ENCODE measurements at places on chromosomes 6 and 20.
A peak's percentile ranks its signal among the peaks of the same experiment; 100 is the strongest.

DNA sequence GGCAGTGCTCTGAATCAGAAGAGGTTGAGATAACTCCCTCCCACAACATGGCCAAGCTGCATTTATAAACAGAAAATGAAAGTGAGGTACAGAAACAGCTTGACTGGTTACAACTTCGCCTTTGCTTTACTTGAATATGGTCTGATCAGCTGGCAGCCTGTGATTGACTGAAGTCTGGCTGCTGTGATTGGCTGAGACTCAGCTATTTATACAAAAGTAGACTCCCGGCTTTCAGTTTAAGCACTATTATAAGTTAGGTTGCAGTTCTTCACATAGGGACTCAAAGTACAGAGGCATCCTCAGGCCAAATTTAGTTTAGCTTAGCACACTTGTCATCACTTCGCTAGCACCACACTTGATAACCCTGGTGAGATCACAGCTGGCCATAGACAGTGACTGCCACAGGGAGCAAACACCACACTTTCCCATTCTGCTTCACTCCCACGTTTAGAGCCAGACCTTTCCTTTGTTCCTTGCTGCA, 362.6 kb downstream of the EPM2A start:
- H3K27me3 ChIP-seq, result no peaks in the 10 kb centered on the region
- no peaks in the 10 kb centered on the region for H3K36me3 ChIP-seq
- H3K4me1 ChIP-seq, result no peaks in the 10 kb centered on the region
- no peak for DNase-seq

- no peak for DNase-seq
- no peaks in the 10 kb centered on the region for H3K4me1 ChIP-seq
- H3K4me3 ChIP-seq, result peak overlapping the region; percentile 96
- no peaks in the 10 kb centered on the region for H3K36me3 ChIP-seq
- peak overlapping the region; percentile 93 for H3K27ac ChIP-seq
These were observed 1.7 kb downstream of the STX16 start for GRCh38 chr20:58652606-58653294.

- H3K4me1 ChIP-seq, result no peaks in the 10 kb centered on the region
- no peak for DNase-seq
These were observed 308.2 kb downstream of the EYA4 start for GRCh38 chr6:133549371-133549801.

DNA sequence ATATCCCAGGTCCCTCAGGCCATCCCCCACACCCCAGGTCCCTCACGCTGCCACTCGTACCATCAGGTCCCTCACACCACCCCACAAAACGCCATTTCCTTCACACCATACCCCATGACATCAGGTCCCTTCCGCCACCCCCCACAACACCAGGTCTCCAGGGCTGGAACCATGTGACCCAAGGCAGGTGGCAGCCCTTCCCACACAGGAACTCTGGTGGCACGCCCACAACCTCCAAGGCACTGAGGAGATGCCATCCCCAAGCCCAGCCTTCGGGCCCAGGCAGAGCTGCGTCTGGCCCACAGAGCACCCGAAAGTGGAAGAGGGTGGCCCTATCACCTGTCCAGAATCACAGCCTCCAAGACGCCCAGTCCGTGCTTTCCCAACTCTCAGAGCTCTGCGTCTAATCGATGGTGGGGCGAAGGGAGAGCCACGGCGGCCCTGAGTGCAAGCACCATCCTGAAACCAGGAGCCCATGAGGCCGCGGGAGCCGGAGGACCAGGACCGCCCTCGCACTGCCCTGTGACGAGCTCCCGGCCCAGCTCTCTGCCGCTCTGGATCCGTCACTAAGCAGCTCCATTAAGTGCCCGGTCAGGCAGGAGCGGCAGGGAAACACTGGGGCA, 12.7 kb downstream of the TAF4 start:
- no peaks in the 10 kb centered on the region for H3K27me3 ChIP-seq
- DNase-seq, result no peak
- no peak overlapping the region for H3K4me3 ChIP-seq
- no peaks in the 10 kb centered on the region for H3K4me1 ChIP-seq

DNA sequence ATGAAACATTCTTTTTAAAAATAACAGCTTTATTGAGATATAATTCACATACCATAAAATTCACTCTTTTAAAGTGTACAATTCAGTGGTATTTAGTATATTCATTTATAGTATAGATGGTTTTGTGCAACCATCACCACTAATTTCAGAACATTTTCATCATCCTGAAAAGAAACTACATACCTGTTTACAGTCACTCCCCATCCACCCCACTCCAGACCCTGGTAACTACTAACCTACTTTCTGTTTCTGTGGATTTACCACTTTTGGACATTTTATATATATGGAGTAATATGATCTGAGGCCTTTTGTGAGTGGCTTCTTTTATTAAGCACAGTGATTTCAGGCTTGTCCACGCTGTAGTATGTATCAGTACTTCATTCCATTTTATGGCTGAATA, 2.5 kb upstream of the TMEM217 start:
- DNase-seq, result no peak
- H3K4me1 ChIP-seq, result peaks cover 16% of the 10 kb centered on the region
- H3K27ac ChIP-seq, result no peak overlapping the region
- H3K27me3 ChIP-seq, result no peaks in the 10 kb centered on the region

GRCh38 chr20:19047040-19047950, 165.1 kb upstream of the SLC24A3 start:
- H3K36me3 ChIP-seq, result no peaks in the 10 kb centered on the region
- no peak for DNase-seq
- no peak overlapping the region for H3K4me3 ChIP-seq
- no peak overlapping the region for H3K27ac ChIP-seq

DNA sequence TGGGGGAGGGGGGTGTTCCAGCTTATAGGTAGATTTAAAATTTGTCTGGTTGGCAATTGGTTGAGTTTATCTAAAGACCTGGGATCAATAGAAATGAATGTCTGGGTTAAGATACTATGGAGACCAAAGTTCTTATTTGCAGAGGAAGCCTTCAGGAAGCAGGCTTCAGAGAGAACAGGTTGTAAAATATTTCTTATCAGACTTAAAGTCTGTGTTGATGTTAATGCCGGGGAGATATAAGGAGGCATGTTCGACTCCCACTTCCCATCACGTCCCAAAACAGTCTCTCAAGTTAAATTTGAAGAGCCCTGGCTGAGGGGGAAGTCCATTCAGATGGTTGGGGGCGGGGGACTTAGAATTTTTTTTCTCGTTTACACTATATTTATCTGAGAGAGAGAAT, 12.3 kb upstream of the BLCAP start:
- H3K36me3 ChIP-seq, result no peaks in the 10 kb centered on the region
- no peak overlapping the region for H3K4me3 ChIP-seq
- no peak overlapping the region for H3K27ac ChIP-seq
- peak; percentile 2 for DNase-seq

- no peak overlapping the region for H3K27ac ChIP-seq
- no peaks in the 10 kb centered on the region for H3K36me3 ChIP-seq
- H3K4me3 ChIP-seq, result no peak overlapping the region
- no peaks in the 10 kb centered on the region for H3K4me1 ChIP-seq
- no peaks in the 10 kb centered on the region for H3K27me3 ChIP-seq
These were observed 29.3 kb downstream of the BCAS4 start for GRCh38 chr20:50824137-50824536.

DNA sequence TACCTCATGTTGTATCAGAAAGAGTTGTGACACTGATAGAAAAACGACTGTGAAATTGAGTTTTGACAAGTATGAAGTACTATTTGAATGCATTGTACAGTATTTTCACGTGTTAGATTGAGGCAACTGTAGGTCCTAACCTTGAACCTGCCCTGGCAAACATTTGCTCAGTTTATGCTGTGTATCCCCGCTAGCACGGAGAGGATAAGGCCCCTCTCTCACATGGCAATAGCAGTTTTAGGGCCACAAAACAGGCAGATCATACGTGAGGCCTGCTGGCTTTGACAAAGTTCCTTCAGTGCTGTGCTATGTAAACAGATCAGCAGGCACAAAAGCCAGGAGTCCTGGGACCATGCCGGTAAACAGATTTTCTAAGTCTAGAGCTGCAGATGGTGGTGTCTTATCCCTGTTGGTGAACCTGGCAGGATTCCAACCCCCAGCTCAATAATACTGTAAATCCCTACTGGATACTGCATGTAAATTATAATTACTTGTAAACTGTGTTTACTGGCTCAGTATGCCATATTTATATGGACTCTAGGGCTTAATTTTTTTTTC, 23.8 kb upstream of the FAM217A start:
- no peaks in the 10 kb centered on the region for H3K4me1 ChIP-seq
- no peaks in the 10 kb centered on the region for H3K36me3 ChIP-seq
- H3K4me3 ChIP-seq, result no peak overlapping the region
- no peak for DNase-seq
- no peaks in the 10 kb centered on the region for H3K27me3 ChIP-seq
- no peak overlapping the region for H3K27ac ChIP-seq

DNA sequence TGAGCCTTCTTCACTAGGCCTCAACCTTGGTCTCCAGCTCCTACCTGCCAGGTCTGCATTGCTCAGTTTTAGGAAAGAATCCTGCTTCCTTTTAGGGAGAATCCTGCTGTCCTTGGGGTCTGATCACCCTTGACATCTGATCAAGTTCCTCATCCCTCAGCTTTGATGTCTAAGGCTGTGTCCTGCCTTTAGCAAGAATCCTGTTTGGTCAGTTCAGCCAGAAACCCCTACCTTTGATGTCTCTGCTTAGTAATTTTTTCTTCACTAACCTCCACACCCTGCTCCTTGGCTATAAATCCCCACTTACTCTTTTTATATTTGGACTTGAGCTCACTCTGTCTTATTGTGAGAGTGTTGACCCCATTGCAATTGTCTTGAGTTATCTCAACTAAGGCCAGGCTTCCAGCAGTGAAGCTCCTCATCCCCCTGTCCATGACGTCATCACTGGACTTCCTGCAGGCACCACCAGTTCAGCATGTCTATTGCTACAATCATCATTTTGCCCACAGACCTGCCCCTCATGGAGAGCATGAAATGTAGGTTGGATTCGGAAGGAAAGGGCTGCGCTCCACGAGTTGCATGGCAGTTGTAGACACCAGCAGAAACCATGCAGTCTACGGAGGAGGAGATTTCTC, 4.7 kb upstream of the CST5 start:
- no peaks in the 10 kb centered on the region for H3K36me3 ChIP-seq
- H3K27me3 ChIP-seq, result no peaks in the 10 kb centered on the region
- no peak for DNase-seq

DNA sequence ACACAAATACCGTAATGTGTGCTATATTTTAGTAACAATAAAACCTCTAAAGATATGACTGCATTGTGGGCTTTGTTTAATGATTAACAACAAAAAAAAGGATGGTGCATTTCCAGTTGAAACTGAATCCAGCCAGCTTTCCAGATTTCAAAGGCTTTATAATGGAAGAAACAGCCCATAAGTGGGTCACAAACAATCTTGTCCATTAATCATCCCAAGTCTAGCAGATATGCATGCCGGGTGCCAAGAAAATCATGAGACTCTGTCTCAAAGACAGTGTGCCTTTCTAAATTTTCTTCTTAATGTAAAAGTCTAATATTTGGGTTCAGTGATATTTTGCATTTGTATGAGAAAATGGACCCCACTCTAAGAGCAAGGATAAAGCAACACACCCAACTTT, 20.6 kb upstream of the LAMP5 start:
- no peaks in the 10 kb centered on the region for H3K36me3 ChIP-seq
- no peaks in the 10 kb centered on the region for H3K27me3 ChIP-seq
- DNase-seq, result no peak
- no peak overlapping the region for H3K27ac ChIP-seq

DNA sequence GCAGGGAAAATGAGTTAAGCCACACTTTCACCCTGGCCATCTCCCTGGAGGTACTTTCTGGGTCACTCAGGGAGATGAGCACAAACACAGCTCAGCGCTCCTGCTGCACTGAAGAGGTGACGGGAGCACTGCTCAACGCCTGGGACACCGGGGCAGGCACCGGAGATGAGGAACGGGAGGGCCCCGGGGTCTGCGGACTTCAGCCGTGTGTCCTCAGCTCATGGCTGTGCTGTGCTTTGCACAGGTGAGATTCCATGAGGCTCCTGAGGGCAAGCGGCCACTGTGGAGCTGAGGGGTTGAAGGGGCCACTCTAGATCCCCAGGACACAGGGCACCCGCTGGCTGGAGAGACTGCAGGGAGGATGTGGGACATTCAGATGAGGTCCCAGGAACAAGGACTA, 234.2 kb upstream of the EXOC2 start:
- H3K27ac ChIP-seq, result no peak overlapping the region
- no peak for DNase-seq
- no peaks in the 10 kb centered on the region for H3K4me1 ChIP-seq
- no peaks in the 10 kb centered on the region for H3K36me3 ChIP-seq

GRCh38 chr6:77466451-77467437, 3.5 kb upstream of the HTR1B start:
- H3K27me3 ChIP-seq, result peaks cover 13% of the 10 kb centered on the region
- DNase-seq, result no peak
- no peak overlapping the region for H3K27ac ChIP-seq
- no peaks in the 10 kb centered on the region for H3K4me1 ChIP-seq

DNA sequence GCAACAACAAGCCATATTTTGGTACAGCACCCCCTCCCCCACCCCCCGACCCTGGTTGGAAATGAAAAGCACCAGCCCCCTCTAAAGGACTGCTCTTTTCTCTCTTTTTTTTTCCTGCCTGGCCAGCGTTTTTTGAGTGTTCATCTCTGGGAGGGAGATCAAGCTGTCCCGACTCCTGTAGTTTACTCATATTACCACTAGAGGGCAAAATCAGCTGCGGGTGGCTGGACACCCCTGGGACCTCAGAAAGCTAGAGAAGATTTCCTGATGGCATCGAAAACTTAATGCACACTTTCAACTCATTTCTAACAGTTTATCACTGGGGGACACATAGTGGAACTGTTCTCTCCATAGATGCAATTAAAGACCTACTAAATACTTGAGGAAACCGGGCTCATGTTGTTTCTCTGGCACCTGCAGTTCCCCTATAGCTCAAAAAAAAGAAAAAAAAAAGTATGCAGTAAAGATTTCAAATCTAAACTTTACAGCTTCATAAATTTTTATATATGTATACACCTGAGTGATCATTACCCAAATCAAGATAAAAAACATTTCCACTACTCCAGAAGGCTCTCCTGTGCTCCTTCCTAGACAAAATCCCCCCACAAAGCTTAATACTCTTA, 24.4 kb downstream of the CNBD2 start:
- H3K4me1 ChIP-seq, result no peaks in the 10 kb centered on the region
- no peaks in the 10 kb centered on the region for H3K27me3 ChIP-seq
- H3K4me3 ChIP-seq, result no peak overlapping the region
- DNase-seq, result no peak
- no peaks in the 10 kb centered on the region for H3K36me3 ChIP-seq

DNA sequence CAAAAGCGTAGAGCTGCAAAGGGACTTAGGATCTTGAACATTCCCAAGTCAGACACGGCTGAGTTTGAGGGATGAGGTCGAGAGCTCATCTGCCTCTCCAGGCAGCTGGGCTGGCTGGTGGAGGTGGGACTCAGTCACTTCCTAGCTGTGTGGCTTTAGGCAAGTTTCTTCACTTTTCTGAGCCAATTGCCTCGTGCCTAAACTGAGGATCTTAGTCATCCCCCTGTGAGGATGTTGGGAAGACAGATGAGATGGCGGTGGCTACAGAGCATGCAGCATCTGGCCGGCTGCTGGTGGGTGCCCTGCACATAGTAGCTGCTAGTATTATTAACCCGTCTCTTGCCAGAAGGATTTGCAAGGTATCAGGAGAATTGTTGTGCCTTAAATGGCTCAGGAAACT, 27.5 kb downstream of the TFAP2C start:
- no peak overlapping the region for H3K27ac ChIP-seq
- H3K36me3 ChIP-seq, result no peaks in the 10 kb centered on the region
- H3K4me3 ChIP-seq, result no peak overlapping the region

- DNase-seq, result no peak
- H3K27me3 ChIP-seq, result no peaks in the 10 kb centered on the region
- H3K36me3 ChIP-seq, result no peaks in the 10 kb centered on the region
- peaks cover 6% of the 10 kb centered on the region for H3K4me1 ChIP-seq
These were observed 844 bp downstream of the TAGAP start for GRCh38 chr6:159043947-159044346.

Measured in right lobe of liver (tissue), 6 donors.